Effector CD8-positive, alpha-beta T cell (primary cell): ENCODE measurements at places on chromosomes 3 and 15.

- no peak for DNase-seq
These were observed 32.9 kb downstream of the MTHFS start for GRCh38 chr15:79863886-79864285.

- no peak for DNase-seq
These were observed 360.1 kb downstream of the SHQ1 start for GRCh38 chr3:72487946-72488737.

DNA sequence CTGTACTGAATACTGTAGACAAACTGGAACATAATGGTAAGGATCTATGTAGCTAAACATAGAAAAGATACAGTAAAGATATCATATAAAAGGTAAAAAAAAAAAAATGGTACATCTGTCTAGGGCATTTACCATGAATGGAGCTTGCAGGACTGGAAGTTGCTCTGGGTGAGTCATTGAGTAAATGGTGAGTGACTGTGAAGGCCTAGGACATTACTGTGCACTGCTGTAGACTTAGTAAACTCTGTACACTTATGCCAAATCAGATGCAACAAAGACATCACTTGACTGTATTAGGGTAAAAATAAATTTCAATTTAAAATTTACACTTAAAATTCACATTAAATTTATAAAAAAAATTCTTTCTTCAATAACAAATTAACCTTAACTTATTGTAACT is 281.3 kb upstream of the LMCD1 start:
- no peak for DNase-seq

DNA sequence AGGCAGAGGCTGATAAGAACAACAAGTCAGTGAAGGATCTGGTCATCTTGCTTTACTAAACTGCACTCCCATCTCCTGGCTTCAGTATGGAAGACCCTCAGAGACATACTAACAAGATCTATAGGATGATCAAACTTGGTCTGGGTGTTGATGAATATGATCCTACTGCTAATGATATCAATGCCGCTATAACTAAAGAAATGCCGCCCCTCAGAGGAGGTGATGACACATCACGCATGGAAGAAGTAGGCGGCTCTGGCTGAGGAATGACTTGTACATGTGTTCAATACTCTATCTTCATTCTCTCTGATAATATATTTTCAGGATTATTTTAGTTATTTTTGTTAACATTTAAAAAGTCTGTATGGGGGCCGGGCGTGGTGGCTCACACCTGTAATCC is 17.5 kb upstream of the EIF2B5 start:
- no peak for DNase-seq

GRCh38 chr3:184004476-184004875 is 13.2 kb downstream of the ABCC5 start:
- DNase-seq: no peak

- DNase-seq: peak; percentile 4
These were observed 40.0 kb upstream of the TRH start for GRCh38 chr3:129934234-129935123.

DNA sequence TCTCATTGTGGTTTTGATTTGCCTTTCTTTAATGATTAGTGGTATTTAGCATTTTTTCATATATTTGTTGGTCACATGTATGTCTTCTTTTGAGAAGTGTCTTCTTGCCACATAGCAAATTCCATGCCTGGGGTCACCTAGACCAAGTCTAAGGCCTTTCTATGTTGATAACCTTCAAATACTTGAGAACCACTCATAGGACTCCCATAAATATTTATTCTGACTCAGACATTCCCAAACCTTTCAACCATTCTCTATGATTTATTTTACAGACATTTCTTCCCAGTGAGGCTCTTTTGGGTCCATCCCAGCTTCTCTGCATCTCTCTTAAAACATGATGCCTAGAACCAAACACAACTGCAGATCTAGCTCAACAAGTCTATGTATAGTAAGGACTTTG is 69.2 kb downstream of the ATP8B4 start:
- DNase-seq: no peak

DNA sequence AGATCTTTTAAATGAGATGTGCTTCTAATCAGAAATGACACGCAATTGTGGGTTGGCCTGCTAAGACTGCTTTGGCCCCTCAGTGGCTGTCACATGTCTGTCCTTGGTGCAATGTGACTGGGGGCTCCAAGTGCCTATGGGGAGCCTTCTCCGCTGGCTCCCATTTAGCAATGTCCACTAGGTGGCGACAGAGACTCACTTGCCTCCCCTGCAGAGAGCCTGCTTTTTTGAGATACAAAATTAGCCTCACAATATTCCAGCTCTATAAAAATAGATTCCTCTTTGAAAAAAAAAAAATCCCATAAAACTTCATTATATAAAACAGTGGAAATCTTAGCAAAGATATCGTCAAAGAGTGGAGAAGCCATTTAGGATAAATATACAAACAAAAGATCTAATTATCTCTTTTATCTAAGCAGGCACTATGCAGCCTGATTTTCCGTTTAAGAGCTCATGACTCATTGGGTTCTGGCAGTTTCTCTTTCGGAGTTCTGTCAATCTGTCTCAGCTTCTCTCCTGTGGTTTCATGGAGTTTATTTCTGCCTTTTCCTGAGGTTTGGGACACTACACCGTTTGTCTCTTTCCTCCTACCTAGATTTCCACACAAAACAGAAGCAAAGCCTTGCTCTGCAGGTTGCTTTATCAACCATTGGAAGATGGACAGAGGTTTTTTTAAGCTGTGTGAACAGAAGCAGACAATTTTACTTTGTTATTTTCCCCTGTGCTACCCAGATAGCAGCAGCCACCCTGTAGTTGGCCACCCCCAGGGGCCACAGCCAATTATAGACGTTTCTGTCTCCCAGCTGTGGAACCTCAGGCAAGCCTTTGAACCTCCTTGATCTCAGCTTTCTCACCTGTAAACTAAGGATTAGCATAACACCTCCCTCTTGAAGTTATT is 68.4 kb upstream of the TNFAIP8L3 start:
- peak; percentile 7 for DNase-seq

DNA sequence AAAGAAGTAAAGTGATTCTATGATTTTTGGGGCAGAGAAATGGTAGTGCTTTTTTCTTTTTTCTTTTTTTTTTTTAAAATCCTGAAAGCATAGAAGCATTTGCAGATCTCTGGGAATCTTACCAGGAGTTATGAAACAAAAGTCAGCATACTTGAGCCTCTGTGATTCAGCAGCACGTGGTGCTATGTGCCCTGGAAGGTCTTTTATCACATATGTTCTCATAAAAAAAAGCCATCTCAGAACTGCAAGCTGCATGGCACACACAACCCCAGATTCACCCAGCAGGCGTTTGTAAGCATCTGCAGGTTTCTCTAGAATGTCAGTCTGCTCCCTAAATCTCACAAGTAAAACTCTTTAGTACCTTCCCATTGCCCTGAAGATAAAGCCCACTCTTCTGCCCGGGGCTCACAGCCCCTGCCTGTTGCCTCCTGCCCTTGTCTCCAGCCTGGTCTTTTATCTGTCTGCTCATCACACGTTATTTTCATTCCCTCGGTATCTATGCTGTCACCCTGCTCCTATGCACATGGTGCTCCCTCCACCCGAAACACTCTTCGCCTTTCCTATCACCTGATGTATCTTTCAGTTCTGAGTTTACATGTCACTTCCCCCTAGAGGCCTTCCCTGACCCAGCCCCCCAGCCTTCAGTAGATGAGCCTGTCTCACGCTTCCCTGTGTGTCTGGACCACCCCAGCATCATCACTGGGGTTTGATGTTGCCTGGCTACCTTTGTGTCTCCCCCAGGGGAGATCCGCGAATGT is 72.4 kb downstream of the CHDH start:
- no peak for DNase-seq

DNA sequence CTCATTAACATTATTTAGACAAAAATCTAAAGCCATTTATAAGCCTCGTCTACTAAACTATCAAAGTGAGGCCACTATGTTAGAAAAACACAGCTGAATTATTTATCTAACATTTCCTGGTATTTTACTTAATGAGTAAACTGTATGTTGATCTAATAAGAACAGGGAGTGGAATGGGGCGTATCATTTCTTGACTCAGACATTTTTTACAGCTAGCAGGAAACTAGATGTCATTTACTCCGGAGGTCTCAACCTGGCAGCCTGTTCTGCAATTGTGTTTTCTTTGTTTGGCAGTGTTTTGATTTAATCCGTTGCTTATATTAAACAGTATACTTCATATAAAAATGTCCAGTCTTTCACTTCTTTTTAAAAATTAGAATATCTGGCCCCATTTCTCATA is 79.1 kb upstream of the ABI3BP start:
- DNase-seq: no peak

- DNase-seq: no peak
These were observed 107.9 kb downstream of the ATG7 start for GRCh38 chr3:11379824-11380701.

DNA sequence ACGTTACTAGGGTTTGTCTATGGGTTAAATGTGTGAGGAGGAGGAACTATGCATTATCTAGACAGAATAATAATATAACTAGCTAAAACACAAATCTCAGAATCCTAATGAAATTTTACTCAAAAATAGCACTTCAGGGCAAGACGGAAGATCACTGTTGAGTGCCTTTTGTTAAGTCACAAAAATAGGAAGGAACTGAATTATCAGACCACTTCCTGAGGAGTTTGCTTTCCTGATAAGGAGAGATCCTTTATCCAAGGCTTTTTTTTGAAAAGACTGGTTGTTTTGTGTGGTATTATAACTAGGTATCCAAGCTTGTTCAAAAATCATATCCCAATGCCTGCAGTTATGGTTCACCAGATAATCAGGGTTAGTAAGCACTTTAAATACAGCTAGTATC is 34.6 kb downstream of the NR2E3 start:
- DNase-seq: no peak

DNA sequence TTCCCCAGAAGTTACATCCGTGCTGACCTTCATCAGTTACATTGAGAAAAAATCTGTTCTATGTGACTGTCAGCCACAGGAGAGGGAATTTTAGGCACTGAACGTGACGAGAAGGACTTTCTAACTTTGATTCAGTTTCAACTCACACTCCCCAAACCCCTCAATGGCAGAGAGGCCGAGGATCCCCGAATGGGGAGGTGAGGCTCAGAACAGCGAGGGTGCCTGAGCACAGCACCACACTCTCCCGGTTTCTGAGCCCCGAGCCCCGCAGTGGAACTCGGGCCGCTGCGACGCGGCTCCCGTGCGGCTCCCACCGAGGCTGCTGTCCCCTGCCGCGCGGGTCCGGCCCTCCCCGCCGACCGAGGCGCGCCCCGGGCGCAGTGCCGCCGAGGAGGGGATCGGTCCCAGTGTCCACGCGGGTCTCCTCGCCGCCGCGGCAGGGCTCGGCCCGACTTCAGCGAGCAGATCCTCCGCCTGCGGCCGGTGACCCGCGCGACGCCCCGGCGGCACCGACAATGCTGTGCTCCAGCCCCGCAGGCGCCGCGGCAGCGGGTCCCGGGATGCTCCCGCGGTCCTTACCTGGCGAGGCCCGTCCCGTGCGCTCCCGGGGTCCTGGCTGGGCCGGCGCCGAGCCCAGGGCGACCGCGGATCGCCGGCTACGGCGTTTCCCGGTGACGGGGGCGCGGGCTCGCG is 439 bp downstream of the CTXND1 start:
- no peak for DNase-seq

GRCh38 chr15:68871507-68871906 is 50.8 kb upstream of the ANP32A start:
- no peak for DNase-seq

GRCh38 chr3:157100096-157100477 is 59.9 kb downstream of the CCNL1 start:
- no peak for DNase-seq

GRCh38 chr15:39118510-39118909 is 462.4 kb upstream of the THBS1 start:
- DNase-seq: no peak

DNA sequence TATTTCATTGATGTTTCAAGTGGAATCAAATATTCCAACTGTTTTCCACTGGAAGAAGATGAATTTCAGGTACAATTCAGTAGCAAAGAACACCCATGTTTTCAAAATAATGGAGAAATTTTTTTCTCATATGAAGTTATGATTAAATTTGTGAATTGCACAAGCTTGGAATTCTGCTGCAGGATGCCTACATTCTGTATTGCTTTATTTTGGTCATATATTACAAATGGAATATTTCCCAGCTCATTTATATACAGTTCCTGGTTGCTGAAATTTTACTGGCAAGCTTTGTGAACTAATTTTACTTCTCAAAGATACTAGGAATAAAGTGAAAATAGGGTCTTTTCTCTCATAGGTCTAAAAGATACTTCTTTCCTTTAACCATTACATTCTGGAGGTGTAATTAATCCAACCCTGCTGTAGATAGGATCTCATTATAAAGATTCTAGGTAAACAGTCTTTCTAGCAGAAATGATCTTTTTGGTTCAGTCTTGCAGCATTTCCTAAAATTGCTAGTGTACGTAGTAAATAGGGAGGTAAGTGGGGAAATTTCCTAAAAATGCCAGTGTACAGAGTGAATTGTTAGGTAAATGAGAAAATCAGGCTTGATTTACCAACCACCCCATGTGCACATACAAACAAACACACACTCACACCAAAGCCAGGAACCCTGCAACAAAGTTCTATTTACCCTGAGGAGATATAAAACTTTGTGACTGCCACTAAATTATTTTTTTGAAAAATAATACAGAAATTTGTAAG is 393.5 kb upstream of the TPRG1 start:
- no peak for DNase-seq

DNA sequence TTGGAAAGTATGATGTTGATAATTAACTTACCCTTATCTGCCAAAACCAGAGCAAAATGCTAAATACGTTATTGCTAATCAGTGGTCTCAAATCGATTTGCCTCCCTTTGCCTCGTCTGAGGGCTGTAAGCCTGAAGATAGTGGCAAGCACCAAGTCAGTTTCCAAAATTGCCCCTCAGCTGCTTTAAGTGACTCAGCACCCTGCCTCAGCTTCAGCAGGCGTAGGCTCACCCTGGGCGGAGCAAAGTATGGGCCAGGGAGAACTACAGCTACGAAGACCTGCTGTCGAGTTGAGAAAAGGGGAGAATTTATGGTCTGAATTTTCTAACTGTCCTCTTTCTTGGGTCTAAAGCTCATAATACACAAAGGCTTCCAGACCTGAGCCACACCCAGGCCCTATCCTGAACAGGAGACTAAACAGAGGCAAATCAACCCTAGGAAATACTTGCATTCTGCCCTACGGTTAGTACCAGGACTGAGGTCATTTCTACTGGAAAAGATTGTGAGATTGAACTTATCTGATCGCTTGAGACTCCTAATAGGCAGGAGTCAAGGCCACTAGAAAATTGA is 59.7 kb downstream of the DCUN1D1 start:
- no peak for DNase-seq

- no peak for DNase-seq
These were observed 36.9 kb downstream of the NR1D2 start for GRCh38 chr3:23981955-23982354.
